NCI-H2081 treated with DMSO at 0.1 percent for 48 hours (cell line): ENCODE measurements at places on chromosomes 4 and X.

- no peak for DNase-seq
Measured at GRCh38 chr4:21077967-21078366, 377.7 kb downstream of the PACRGL start.

DNA sequence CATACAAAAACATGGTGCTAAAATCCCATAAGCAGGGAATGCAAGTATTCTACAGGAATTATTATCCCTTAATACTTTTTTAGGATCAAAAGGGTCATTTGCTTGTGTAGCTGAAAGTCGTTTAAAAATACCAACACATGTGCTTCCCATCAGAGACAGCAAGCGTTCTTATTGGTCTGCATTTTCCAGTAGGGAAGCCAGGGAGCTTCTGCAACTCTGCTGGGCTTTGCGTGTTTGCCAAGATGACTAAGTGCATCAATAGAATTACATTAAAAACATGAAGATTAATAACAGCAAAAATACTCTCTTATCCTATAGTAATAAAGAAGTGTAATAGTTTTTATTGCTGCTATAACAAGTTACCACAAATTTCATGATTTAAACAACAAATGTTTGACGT lies 111.2 kb downstream of the QDPR start:
- no peak for DNase-seq

GRCh38 chrX:40366661-40367060 lies 214.1 kb upstream of the ATP6AP2 start:
- no peak for DNase-seq

- DNase-seq: no peak
Measured at GRCh38 chrX:56281789-56282188, 49.6 kb downstream of the KLF8 start.

DNA sequence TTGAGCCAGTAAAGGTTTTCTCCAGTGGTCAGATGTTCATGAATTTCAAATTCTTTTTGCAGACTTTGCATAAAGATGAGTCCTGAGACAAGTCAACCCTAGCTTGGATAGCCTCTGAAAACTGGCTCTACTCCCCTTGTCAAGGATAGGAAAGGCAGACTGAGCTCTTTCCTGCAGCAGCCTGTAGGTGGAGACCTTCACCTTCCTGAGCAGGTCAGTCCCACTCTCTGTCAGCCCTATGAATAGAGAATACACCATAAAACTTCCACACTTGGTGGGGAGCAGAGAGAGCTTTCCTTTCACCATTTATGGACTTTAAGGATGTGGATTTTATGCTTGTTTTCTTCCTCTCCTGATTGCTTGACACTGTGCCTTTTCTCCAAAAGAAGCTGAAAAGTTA lies 41.9 kb downstream of the PCDH19 start:
- peak; percentile 14 for DNase-seq

- no peak for DNase-seq
Measured at GRCh38 chr4:176150704-176151103, 44.7 kb downstream of the SPATA4 start.
